Cardiac muscle cell (in vitro differentiated cells and primary cell): ENCODE measurements at places on chromosomes 11 and 22.

GRCh38 chr22:49506010-49506400, 321.7 kb downstream of the BRD1 start:
- no peak for DNase-seq

DNA sequence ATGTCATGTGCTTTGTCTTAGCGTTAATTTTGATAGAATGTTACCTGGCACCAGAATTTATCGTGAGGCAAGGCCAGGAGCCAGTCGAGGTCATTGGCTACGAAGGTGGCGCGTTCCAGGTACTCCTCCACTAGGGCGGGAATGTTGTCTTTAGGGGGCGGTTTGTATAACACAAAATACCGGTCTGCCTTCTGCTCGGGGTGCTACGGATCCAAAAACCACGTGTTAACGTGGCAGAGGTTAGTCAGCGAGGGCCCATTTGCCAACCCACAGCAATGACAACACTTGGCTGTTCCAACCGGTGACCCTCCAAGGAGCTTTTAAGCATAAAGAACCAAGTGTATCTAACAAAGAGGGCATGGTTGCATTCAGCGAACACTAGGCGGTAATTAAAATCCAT, 12.5 kb downstream of the ASCC2 start:
- DNase-seq = no peak

- DNase-seq = peak; percentile 76
Measured at GRCh38 chr22:21038405-21038804, 6.0 kb upstream of the SLC7A4 start.

DNA sequence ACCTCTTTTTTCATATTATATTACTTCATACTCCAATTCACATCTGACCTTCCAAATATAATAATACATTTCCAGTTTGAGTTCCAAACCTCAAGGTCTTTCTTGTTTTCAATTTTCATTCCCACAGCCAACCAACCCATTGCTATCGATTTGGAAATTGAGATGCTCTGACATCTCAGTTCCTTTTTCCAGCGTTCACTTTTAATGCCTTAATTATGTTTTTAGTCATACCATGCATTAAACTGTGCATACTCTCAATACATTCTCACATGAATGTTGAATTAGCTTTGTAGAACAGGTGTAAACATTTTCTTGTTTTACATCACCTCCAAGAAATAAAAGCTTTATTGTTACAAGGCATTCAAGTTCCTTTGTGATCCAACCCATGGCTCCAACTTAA, 294.2 kb upstream of the ANO3 start:
- DNase-seq = no peak

DNA sequence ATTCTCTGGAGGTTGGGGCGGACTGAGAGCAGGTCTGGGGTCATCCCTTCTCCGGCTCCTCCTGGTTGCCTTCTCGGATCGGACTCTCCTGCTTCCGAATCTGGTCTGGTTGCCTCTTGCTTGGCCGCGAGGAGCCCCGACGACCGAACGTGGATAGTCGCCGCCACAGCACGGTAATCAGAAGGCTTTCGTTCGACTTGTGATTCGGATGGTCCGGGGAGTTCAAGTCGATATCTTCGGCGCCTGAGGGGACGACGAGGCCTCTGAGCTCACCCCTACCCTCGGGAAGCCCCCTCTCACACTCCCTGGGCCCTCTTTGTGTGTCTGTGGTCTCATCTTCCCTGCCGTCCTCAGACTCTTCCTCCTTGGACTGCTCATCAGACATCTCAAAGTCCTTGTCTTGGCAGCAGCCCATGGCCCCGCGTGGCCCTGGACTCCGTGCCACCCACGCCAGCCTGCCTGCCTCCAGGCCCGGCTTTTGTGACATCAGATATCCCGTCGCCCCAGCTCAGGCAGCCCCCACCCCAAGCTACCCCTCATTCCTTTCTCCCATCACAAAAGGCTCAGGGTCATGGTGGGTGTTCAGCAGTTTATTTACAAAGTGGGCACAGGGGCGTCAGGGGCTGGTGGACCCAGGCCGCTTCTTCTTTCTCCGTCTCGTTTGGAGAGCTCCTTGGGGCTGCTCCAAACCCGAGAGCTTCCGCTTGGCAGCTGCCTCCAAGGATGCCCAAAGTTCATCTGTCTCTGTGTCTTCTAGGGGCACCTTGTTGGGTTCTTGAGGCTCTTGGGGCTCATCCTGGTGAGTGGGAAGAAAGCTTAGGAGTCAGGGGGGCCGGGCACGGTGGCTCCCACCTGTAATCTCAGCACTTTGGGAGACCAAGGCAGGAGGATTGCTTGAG, at the start of gene TEX54:
TEX54 (minus strand) TSS at position 506 of the 899 bp plus-strand sequence.
- DNase-seq = no peak
